ENCODE measurements at places on chromosomes 11 and 22.

DNA sequence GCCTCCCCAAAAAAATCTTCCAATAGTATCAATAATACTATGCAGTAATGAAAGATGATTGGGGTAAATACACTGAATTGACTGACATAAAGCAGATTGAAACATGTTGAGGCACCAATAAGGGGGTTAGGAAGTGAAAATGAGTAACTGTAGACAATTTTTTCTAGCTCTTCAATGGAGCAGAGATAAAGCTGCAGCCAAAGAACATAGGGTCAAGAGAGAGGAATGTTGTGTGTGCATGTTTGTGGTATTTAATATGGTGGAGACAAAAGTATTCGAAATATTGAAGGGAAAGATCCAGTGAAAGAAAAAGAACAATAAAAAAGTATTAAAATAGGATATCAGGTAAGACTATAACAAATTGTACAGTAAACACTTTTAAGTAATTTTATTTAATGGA lies 450.0 kb upstream of the CCDC179 start:
- DNase-seq = no peak

DNA sequence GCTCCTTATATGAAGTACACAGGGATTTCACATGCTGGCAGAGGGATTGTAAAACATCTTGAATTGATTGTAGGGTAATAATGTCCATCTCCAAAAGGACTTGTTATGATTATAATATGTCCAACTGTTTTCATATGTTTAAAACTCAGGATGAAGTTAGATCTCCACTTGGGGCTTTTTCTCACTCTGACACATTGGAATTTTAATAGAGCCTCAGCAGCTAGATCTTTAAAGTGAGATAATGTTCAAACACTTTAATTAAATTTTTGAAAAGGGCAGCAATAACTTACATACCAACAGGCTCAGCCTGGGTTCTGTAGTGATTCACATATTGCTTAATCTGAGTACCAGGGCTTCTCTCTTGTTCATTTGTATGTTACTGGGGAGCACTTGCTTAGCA lies 152.1 kb downstream of the NELL1 start:
- no peak for DNase-seq

- DNase-seq = no peak
Observed at GRCh38 chr11:2302896-2303626, 1.2 kb downstream of the TSPAN32 start.

DNA sequence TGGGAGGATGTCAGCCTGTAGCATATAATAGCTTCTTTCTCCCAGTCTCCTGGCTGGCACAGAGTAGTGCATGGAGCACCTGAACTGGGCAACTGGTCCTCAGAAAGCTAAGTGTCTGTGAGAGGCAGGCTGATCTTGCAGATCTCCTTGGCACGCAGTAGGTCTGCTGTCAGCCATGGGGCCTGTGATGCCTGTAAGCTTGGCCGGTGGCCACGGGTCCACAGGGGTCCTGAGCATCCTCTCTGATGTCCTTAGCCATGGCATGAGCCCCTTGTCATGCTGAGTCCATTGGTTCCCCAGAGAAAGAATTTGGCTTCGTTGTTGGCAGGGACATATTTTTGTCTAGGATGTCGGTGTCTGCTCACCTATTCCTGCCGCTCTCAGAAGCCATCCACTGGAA lies 25.0 kb downstream of the AMPD3 start:
- no peak for DNase-seq

GRCh38 chr11:104169091-104169490 lies 5.1 kb upstream of the PDGFD start:
- DNase-seq = no peak
